Activated CD4-positive, alpha-beta T cell treated with anti-CD3 and anti-CD28 coated beads, Interleukin-2, amount 10 ng/mL, durations not matched to agents 24 days and 14 days (primary cell): ENCODE measurements at places on chromosomes 11 and 22. TPM values are rescaled to one million over a fixed set of nuclear protein-coding genes. Genes with fewer than 3 reads are reported as not detected.

The SCARF2 gene
- 0.16 and 0.33 TPM in 2 replicates for total RNA-seq

The SNX32 gene
- 1.2 and 2.1 TPM in 2 replicates for total RNA-seq

The INS gene
- not detected in 2 replicates for total RNA-seq

The KDELR3 gene
- total RNA-seq = 1.1 and 1.3 TPM in 2 replicates

The KLHDC7B gene
- 5.3 and 6.8 TPM in 2 replicates for total RNA-seq

The MUC6 gene
- total RNA-seq = not detected in 2 replicates

DNA sequence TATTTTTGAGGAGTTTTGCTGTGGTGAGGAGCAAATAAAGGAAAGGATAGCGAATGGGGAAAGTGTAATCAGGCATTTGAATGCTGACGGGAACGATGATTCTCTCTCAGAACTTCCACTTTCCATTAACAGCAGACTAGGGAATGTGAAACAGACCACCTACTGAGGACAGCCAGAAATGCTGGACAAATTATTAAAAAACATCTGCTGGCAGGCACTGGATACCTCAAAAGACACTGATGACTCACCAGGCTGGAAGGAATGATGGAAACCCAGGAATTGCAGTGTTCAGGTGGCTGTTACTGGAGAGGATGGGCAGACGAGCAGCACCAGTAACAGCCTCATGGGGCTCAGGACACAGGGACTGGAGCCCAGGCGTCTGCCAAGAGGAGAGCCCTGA lies 33.4 kb downstream of the PLA2G6 start:
- H3K4me3 ChIP-seq = no peak overlapping the region
- DNase-seq = no peak
- H3K27ac ChIP-seq = no peak overlapping the region
- H3K27me3 ChIP-seq = no peaks in the 10 kb centered on the region
- peaks cover 5% of the 10 kb centered on the region for H3K36me3 ChIP-seq

- peaks cover 48% of the 10 kb centered on the region for H3K4me1 ChIP-seq
- peaks cover 2% of the 10 kb centered on the region for H3K36me3 ChIP-seq
- H3K4me3 ChIP-seq = no peak overlapping the region
- no peaks in the 10 kb centered on the region for H3K27me3 ChIP-seq
- peak; percentile 76 for DNase-seq
- peak overlapping the region; percentile 8 for H3K27ac ChIP-seq
Measured at GRCh38 chr11:13297917-13298356, 20.3 kb downstream of the BMAL1 start.

DNA sequence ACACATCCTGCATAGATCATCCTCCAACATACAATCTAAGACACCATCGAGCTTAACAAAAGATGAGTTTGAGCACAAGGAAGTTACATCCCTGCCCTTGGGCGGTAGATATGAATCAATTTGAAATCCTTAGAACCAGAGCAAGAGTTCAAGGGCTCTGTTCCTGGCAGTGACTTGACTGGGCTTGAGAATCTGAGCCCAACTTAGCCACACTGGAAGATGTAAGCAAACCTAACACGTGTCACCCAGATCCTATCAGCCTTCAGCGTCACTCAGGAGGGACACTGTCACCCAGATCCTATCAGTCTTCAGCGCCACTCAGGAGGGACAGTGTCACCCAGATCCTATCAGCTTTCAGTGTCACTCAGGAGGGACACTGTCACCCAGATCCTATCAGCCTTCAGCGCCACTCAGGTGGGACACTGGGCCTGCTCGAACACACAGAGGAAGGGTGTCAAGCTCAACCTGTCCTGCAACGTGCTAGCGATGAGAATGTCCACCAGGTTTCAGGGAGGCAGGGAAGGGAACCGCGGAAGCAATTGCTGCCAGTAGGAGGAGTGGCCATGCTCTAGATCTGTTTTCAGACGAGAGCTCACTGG lies 32.8 kb upstream of the CTSD start:
- H3K27ac ChIP-seq = no peak overlapping the region
- no peaks in the 10 kb centered on the region for H3K36me3 ChIP-seq
- peaks cover 6% of the 10 kb centered on the region for H3K4me1 ChIP-seq
- no peak overlapping the region for H3K4me3 ChIP-seq
- DNase-seq = no peak

DNA sequence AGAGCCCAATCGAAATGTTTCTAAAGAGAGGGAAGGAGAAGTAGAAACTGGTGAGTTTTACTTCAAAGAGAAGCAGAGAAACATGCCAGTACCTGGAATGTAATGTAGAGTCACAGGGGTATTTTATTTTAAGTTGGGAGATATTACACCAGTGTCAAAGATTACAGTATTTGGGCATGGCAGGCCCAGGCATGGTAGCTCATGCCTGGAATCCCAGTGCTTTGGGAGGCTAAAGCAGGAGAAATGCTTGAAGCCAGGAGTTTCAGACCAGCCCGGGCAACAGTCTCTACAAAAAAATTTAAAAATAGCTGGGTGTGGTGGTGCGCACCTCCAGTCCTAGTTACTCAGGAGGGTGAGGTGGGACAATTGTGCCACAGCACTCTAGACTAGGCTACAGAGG lies 2.7 kb downstream of the SYCE3 start:
- no peak for DNase-seq
- H3K27ac ChIP-seq = no peak overlapping the region
- no peaks in the 10 kb centered on the region for H3K36me3 ChIP-seq
- H3K27me3 ChIP-seq = peaks cover 14% of the 10 kb centered on the region

GRCh38 chr22:50326225-50326955 lies 422 bp downstream of the DENND6B start:
- H3K36me3 ChIP-seq = peaks cover 3% of the 10 kb centered on the region
- no peak for DNase-seq
- H3K27ac ChIP-seq = peak overlapping the region; percentile 62

DNA sequence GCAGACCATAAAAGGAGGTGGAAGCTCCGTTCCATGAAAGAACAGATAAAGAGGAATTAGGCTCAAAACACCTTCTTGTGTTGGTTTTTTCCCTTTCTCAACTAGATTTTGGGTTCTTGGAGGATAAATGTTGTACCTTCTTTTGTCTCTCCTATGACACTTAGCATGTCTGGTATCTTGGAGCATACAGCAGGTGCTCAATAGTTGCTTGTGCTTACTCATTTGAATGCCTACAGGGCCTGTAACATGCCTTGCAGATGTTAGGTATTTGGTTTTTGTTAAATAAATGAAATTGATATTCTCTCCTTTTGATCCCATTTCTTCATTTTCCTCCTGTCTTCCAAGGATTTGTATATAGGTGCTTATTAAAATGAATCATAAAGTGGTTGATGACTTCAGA lies 16.4 kb upstream of the PLET1 start:
- H3K36me3 ChIP-seq = no peaks in the 10 kb centered on the region
- H3K27me3 ChIP-seq = peaks cover 4% of the 10 kb centered on the region
- peaks cover 30% of the 10 kb centered on the region for H3K4me1 ChIP-seq
- no peak for DNase-seq

DNA sequence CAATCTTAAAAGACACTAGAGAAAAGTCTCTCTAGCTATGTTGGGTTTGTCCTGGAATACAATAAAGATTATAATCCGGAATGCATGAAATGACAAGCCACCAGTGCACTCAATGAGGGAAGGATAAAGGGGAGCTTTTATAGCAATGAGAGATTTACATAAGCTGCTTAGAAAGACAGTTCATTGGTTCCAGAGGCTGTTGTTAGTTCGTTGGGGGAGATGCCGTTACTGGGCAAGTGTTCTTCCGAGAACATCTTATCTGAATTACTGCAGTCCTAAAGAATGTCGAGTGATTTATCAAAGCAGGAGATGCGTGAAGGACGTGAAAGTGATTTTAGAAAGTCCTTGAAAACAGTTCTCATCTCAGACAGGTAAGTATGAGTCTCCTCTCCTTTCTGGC lies 33.6 kb downstream of the SYN3 start:
- DNase-seq = no peak
- no peak overlapping the region for H3K4me3 ChIP-seq
- H3K27ac ChIP-seq = no peak overlapping the region
- no peaks in the 10 kb centered on the region for H3K4me1 ChIP-seq
- no peaks in the 10 kb centered on the region for H3K27me3 ChIP-seq
- H3K36me3 ChIP-seq = no peaks in the 10 kb centered on the region

DNA sequence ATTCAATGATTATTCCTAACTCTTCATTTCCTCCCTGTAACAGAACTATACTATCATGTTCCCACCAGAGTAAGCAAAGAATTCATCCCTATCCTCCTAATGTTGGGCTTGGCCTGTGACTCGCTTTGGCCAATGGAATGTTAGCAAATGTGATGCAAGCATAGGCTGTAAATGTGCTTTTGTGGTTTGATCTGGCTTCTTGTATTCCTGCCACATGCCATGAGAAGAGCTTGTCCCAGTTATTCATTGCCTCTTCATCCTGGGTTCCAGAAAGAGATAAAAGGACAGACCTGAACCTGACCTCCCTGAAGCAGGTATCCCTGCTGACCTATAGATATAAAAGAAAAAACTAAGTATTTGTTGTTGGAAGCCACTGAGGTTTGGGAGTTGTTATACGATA lies 51.0 kb downstream of the SYTL2 start:
- no peaks in the 10 kb centered on the region for H3K27me3 ChIP-seq
- DNase-seq = no peak
- peaks cover 55% of the 10 kb centered on the region for H3K36me3 ChIP-seq
- peaks cover 69% of the 10 kb centered on the region for H3K4me1 ChIP-seq
